Calu3 (cell line): ENCODE measurements at places on chromosomes 4 and X.

DNA sequence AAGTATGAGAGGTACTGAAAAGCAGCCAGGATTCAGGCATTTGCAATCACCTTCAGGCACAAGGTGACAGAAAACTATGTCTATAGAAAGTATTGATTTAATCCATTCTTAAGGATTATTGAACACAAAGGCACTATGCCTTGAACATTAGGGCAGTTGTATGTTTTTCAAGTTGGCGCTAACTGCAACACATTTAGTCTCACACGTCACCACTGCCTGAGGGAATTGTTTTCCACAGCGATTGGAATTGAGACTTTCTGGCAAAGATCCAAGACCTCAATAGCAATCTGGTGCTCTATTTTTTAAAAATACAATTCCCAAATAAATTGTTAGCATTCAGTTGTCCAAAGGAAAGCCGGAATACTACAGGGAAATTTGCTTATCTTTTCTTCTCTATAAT, 52.7 kb upstream of the FTHL17 start:
- DNase-seq, result no peak

- DNase-seq, result peak; percentile 7
Measured at GRCh38 chr4:7359400-7360062, 75.2 kb downstream of the PSAPL1 start.

DNA sequence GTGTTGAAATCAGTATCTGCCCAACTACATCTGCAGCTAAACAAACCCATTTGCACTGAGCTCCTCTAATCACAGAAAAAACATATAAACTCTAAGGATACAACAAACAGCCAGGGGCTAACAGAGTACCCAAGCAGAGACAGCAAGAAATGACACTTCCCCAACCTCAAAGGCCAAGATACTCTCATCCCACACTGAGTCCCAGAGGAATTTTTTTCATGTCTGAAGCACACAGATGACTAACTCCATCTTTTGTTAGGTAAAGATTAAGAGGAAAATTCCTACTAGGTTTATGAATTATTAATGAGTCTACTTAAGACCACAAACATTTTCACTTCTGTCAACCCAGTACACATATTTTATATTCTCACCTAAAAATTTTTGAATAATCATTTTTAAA, 31.6 kb downstream of the SEPSECS start:
- no peak for DNase-seq

DNA sequence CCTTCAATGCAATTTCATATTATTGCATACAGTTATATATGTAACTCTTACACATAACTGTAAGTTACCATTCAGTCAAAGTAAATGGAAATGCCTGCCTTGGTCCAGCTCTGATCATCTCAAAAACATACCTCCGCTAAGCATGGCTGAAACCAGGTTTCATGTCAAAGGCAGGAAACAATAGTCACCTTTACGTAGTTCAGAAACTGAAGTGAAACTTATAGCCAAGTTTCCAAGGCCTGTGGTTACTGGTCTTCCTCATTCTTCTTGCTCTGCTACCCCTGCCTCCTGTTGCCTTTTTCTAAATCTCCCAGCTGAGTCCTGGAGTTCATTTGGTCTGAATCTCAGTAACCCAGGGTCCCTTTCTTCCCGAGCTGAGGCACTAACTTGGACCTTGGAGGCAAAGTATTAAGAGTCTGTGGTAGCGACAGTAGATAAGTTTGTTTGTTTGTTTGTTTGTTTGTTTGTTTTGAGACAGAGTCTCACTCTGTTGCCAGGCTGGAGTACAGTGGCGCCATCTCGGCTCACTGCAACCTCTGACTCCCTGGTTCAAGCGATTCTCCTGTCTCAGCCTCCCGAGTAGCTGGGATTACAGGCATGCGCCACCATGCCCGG, 30.8 kb downstream of the DAPP1 start:
- DNase-seq, result no peak

- DNase-seq, result no peak
Measured at GRCh38 chr4:71383984-71384383, 45.2 kb downstream of the SLC4A4 start.

- no peak for DNase-seq
Measured at GRCh38 chrX:72540318-72540717, 32.3 kb downstream of the HDAC8 start.

DNA sequence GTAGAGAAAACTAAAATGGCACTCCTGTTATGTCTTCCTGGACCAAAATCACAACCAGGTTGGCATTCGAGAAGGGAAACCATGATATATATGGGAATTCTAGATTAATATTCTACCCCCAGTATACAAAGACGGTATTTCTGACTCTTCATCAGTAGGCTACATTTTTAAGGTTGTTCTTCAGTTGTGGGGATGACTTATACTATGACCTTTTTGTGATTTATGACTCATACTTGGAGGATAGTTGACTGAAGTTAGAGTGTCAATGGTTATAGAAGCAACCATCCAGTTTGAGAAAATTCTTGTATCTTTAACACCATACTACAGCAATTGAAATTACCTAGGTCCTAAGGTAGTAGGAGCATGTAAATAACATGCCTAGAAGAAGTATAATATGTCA, 49.8 kb upstream of the CYSLTR1 start:
- no peak for DNase-seq

GRCh38 chr4:86891762-86892635, at the start of gene C4orf36:
Gene C4orf36, minus strand, starts transcription at chr4:86892422. Its CDS starts 902 bp downstream, at chr4:86891520.
- peak; percentile 79 for DNase-seq

DNA sequence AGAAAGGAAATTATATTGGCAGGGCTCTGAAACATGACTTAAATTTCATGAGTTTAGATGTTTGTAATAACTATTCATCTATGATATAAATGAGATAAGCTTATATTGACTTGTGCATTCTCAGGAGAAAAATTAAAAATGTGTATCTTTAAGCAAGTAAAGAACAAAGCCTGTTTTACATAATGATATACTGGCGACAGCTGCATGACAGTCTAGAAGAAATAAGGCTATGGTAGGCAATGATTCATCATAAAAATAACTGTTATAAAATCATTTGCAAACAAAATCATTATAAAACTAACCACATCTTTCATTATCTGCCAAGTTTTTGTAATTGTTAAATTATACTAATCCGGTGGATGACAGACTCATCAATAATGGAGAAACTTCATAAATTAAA, 188.1 kb downstream of the ADAM29 start:
- no peak for DNase-seq

GRCh38 chrX:148634591-148634990, 134.2 kb downstream of the AFF2 start:
- no peak for DNase-seq

- no peak for DNase-seq
Measured at GRCh38 chrX:140157611-140158010, 192.3 kb upstream of the CXorf66 start.
